ENCODE measurements at places on chromosomes 5 and 9. TPM values are rescaled to one million over a fixed set of nuclear protein-coding genes. Genes with fewer than 3 reads are reported as not detected.

MRRF gene
- total RNA-seq: 20.7 TPM

CORO2A gene
- 0.39 TPM for total RNA-seq

FCN2 gene
- total RNA-seq: not detected

SCGB3A2 gene
- total RNA-seq: not detected

TSLP gene
- 2.3 TPM for total RNA-seq

GALNT12 gene
- 0.33 TPM for total RNA-seq

PHAX gene
- total RNA-seq: 30.1 TPM

PTGER4 gene
- 22.0 TPM for total RNA-seq

PIP5KL1 gene
- not detected for total RNA-seq

KCNV2 gene
- not detected for total RNA-seq

FAXDC2 gene
- 24.6 TPM for total RNA-seq

PCDHB15 gene
- 3.2 TPM for total RNA-seq

NTNG2 gene
- 16.9 TPM for total RNA-seq

ZNF618 gene
- 1.4 TPM for total RNA-seq

ST6GALNAC4 gene
- 31.7 TPM for total RNA-seq

TMOD1 gene
- 122 TPM for total RNA-seq

ERAP2 gene
- 5.9 TPM for total RNA-seq

TMEM8B gene
- 10.3 TPM for total RNA-seq

PDCD1LG2 gene
- 2.2 TPM for total RNA-seq

HBEGF gene
- 60.7 TPM for total RNA-seq

GFI1B gene
- 0.35 TPM for total RNA-seq

CRHBP gene
- 0.37 TPM for total RNA-seq

ZFP37 gene
- total RNA-seq: 1.0 TPM

SHC3 gene
- total RNA-seq: 1.0 TPM

LCP2 gene
- total RNA-seq: 6.5 TPM

PCDHGB7 gene
- total RNA-seq: 6.0 TPM
